8988T (cell line): ENCODE measurements at places on chromosomes 11 and 22.
A peak's percentile ranks its signal among the peaks of the same experiment; 100 is the strongest.

DNA sequence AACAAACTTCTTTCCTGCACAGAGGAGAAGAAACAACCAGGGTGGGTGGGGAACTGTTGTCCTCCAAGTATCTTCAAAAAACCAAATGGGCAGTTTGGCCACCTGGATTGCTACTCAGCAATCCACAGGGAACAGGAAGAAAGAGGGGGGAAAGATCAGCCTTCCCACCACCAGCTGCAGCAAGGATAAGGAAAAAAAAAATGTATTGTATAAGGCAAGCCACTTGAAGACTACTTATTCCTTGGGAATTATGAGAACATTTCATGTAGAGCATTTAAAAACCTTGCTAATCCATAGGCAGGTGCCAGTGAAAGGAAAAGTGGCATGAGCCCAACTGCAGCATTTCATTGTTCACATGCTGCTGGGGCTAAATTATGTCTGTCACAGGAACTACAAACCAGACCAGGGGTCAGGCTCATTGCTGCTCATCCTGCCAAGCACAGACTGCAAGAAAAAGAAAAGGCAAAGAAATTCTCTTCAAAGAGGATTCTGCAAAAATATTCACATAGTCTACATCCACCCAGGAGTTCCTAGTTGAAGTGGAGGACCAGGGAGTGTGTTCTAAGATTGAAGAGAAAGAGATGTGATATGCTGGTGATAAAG lies 2.2 kb downstream of the RAB30 start:
- DNase-seq = no peak

- DNase-seq = no peak
These were observed 50.6 kb downstream of the ME3 start for GRCh38 chr11:86621854-86622253.

- no peak for DNase-seq
These were observed 1422.9 kb downstream of the TBC1D22A start for GRCh38 chr22:48185071-48186055.

DNA sequence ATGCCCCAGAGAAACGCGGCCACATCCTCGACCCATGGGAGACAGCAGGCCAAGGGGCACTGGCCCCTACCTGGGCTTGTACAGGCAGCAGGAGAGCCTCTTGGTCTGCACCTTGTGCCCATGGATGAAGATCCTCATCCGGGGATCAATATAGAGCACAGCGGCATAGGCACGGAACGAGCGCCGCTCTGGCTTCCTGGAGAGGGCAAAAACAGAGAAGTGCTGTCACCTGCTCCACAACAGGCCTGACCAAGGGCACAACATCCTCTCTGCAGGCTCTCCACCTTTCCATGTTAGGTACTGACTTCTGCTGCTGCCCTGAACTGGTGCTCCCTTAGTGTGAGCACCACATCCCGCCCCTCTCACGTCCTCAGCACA lies 27.2 kb downstream of the MORC2 start:
- DNase-seq = no peak

GRCh38 chr11:9574622-9575259 lies 1.3 kb downstream of the WEE1 start:
- DNase-seq = no peak

DNA sequence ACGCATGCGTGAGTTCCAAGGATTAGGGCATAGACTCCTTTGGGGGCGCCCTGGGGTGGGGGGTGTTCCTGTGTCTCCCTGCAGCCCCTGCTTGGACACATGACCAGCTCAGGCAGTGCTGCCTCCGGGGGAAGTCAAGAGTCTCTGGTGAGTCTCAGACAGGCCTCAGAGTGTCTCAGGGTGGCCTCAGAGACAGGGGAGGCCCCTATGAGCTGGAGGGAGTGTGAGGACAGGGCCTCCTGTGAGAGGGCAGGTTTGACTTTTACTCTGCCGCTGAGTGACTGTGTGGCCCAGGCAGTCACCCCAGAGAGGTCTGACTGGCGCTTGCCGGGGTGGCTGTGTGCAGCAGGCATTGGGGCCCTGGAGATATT lies 41.2 kb upstream of the KCNQ1OT1 start:
- no peak for DNase-seq

- DNase-seq = no peak
These were observed 120.7 kb downstream of the MPPED1 start for GRCh38 chr22:43532301-43533155.

GRCh38 chr22:46829941-46830715 lies 67.7 kb downstream of the TBC1D22A start:
- no peak for DNase-seq

DNA sequence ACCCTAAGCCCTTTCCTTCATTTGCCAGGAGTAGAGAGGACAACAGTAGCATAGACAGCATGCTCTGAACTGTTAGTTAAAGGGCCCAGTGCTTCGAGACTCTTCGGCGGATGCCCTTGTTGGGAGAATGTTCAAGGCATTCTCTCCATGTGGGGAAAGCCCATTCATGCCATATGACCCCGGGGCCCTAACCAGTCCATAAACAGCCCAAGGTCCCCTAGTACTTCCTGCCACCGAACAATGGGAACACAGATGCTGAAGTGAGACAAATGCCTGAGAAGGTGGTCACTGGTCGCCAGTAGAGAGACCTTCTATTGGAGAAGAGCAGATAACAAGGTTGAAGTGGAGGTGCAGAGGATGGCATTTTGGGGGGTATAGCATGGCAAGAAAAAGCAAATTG lies 80.7 kb downstream of the FLI1 start:
- DNase-seq = no peak

- DNase-seq = no peak
These were observed 114.2 kb downstream of the KCNQ1 start for GRCh38 chr11:2558861-2559526.

GRCh38 chr11:134579724-134580609 lies 167.9 kb upstream of the B3GAT1 start:
- no peak for DNase-seq

- no peak for DNase-seq
These were observed 3.1 kb downstream of the ASRGL1 start for GRCh38 chr11:62340269-62340901.

DNA sequence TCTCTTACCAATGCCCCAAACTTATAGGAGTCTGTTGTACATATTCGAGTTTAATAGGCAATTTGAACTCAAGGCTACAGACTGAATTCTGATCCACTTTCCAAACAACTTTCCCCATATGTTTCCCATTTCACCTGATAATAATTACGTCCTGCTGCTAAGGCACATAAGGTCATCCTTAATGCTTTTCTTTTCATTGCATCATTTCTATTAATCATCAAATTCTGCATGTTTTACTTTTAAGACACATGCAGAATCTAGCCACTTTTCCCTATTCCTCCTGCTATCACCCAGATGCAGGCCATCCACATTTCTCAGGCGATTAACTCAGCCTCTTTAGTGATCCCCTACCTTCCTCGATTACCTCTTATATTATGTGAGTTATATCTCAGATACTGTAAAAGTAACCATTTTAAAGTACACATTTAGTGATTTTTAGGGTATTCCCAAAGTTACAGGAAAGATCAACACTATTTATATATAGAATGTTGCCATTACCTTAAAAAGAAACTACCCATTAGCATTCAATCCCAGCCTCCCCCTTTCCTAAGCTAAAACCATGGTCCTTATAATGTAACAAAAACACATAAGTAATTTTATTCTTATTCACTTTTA lies 14.9 kb downstream of the XKR3 start:
- no peak for DNase-seq

- no peak for DNase-seq
These were observed 659.4 kb downstream of the METTL15 start for GRCh38 chr11:28767574-28767973.

- peak; percentile 12 for DNase-seq
These were observed 465 bp downstream of the MAPK1 start for GRCh38 chr22:21866833-21867527.

- DNase-seq = no peak
These were observed 1.4 kb downstream of the CCDC88B start for GRCh38 chr11:64341429-64341828.

DNA sequence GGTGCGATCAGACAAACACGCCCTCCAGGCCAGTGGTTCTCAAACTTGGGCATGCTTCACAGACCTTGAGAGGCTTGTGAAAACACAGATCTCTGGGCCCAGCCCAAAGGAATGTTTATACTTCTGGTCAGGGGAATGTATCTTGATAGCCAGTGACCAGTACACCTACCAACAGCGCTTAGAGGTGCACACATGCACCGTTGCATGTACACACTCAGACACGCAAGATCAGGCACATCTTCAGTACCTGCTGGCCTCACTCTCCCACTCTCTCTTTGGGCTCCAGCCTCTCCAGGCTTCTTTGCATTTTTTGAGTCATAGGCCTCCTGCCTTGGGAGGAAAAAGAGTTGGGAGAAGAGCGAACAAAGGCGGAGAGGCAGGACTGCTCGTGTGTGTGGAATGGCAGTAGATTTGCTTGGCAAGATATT lies 11.7 kb upstream of the FXYD6 start:
- DNase-seq = no peak

- DNase-seq = no peak
These were observed 243.8 kb downstream of the TMEM135 start for GRCh38 chr11:87281496-87281895.

GRCh38 chr11:61140416-61140815 lies 20.8 kb downstream of the VPS37C start:
- no peak for DNase-seq

DNA sequence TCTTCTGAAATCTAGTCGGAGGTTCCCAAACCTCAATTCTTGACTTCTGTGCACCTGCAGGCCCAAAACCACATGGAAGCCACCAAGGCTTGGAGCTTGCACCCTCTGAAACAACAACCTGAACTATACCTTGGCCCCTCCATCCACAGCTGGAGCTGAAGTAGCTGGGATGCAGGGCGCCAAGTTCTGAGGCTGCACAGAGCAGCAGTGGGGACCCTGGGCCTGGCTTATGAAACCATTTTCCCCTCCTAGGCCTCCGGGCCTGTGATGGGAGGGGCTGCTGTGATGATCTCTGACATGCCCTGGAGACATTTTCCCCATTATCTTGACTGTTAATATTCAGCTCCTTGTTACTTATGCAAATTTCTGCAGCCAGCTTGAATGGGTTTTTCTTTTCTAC lies 38.3 kb upstream of the MMP7 start:
- no peak for DNase-seq

GRCh38 chr11:103542851-103543250 lies 433.6 kb downstream of the DYNC2H1 start:
- DNase-seq = no peak

GRCh38 chr22:39486951-39487825 lies 14.9 kb upstream of the MIEF1 start:
- peak; percentile 37 for DNase-seq

DNA sequence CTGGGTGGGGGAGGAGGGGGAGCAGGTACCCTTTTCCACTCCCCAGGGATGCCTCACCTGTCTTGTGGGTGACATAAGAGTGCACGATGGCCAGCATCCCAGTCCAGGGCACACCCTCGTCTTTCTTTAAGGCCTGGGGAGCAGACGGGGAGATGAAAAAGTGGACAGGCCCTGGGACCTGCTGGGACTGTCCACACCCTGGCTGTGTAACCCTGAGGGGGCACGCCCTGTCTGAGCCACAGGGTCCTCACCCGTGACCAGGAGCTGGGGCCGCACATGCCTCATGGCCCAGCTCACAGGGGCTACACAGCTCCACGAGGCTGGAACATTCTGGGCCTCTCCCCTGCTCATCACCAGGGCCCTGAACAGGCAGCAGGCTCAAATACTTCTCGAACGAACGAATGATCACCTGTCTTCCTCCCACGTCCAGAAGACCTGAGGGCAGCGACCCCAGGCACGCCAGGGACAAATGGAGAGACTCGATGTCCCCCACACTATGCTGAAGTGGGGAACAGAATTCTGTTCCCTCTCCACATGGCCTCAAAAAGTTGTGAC lies 123.9 kb downstream of the PHF21B start:
- DNase-seq = no peak

DNA sequence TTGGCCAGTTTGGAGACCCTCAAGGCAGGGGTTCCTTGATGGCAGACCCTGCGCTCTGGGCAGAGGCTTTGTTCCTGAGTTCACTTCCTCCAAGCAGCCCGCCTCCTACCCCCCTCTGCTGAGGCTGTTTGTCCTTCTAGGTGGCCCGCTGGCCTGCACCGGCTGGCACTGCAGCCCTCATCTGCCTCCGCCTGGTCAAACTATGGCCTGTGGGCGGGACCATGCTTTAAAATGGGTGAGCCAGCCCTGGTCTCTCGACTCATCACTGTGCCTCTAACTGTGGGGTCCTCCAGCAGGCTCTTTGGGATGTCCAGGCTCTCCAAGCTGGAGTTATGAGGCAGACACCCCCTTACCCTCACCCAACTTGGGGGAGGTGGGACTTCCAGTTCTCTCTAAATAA lies 114.1 kb upstream of the SLC22A12 start:
- no peak for DNase-seq

GRCh38 chr11:19018901-19019300 lies 41.6 kb downstream of the MRGPRX2 start:
- DNase-seq = no peak

GRCh38 chr11:132632641-132633124 lies 899.6 kb downstream of the OPCML start:
- peak; percentile 24 for DNase-seq

DNA sequence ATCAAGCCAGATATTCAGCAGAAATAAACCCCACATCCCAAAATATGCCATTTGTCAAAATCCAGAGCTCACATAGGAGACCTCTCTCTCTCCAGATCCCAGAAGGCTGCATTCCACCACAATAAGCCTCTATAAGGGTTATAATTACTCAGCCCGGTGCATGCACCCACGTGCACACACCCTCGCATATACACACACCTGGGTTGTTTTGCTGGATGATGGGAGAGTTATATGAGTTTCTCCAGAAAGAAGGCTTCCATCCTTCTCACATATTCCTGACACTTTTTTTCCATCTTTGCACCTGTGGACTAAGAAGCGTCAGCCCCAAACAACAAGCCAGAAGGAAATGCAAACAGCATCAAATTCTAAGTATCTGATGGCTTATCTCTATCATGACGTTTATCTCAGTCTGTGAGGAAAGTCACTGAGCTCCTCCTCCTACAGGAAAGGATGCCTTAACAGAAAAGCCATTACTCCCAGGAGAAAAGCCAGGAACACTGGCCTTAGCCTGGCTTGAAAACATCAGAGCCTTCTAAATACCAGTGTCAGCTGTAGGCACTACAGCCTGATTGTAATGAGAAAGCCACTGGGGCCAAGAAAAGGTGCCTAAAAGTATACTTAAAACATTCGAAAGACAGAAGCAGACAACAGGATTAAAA lies 253.2 kb downstream of the LARGE1 start:
- no peak for DNase-seq

DNA sequence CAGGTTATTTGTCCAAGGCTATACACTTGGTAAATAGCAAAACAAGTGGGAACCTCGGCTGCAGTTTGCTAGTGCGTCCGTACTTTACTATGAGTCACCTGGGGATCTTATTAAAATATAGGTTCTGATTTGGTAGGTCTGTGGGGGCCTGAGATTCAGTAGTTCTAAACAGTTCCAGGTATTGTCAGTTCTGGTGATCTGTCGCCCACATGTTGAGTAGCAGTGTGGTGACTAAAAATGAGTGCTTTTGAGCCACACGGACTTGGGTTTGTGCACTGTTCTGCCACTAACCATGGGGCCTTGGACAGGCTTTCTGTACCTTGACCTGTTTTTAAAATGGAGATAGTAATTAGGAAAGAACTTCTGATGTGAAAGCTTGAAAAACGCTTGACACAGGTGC lies 15.7 kb downstream of the FBXO7 start:
- DNase-seq = no peak
